Activated CD4-positive, alpha-beta T cell treated with anti-CD3 and anti-CD28 coated beads, Interleukin-2, amount 10 ng/mL, durations not matched to agents 7 days and 5 days (primary cell): ENCODE measurements at places on chromosomes 5 and 9.

DNA sequence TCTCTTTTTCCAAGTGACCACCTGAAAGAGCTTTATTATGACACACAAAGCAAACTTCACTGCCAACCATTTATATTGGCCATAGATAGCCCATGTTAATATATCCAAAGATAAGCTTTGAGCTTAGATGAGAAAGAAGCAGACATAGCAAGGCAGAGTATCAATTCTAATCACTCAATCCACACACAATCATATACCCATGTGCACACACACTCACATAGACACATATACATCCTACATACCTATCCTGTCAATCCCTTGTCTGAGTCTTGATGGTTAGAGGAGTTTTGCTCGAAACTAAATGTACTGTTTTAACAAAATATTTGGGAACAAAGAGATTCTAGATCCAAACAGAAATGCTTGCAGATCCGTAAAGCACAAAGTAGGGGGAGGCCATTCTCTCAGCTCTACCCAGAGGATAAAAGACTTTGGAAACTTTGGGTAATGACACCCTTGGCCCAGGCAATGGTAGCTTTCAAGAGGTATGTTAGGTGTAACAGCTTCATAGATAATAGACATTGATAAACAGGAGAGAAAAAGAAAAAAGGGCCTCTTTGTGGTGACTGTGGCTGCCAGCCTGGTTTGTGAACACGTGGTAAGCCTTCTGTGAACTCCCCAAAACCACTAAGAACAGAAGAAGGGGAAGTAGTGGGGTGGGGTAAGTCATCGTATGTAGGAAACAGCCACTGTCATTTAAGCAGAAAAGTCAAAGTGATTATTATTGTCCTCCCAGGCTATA, 121.6 kb downstream of the TLR4 start:
- peak; percentile 78 for DNase-seq

GRCh38 chr5:30498972-30499371, 694.5 kb upstream of the CDH6 start:
- DNase-seq, result no peak

- DNase-seq, result no peak
Measured at GRCh38 chr5:20347334-20347733, 359.3 kb upstream of the CDH18 start.

GRCh38 chr5:151900891-151901290, 23.8 kb downstream of the GLRA1 start:
- DNase-seq, result no peak

GRCh38 chr5:10778179-10778910, 17.3 kb upstream of the DAP start:
- DNase-seq, result no peak

DNA sequence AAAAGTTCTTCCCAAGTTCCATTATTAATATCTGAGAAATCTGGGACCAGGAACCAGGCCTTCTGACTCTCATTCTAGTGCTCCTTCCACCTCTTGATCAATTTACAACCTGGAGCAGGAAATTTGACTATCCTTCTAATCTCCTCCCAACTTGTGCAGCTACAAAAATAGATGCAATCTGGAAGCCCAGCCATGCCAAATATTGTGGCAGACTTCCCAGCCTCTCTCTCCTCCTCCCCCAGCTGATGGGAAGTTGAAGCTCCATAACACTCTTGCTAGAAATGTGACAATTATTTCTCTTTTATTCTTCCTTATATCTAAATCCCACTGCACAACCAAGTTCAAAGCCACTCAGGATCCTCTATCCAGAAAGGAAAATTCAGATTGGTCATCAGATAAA, 252.1 kb downstream of the SEC61B start:
- DNase-seq, result no peak

GRCh38 chr5:68086857-68087256, 128.7 kb upstream of the PIK3R1 start:
- no peak for DNase-seq

- no peak for DNase-seq
Measured at GRCh38 chr5:22390888-22391287, 462.3 kb downstream of the CDH12 start.

DNA sequence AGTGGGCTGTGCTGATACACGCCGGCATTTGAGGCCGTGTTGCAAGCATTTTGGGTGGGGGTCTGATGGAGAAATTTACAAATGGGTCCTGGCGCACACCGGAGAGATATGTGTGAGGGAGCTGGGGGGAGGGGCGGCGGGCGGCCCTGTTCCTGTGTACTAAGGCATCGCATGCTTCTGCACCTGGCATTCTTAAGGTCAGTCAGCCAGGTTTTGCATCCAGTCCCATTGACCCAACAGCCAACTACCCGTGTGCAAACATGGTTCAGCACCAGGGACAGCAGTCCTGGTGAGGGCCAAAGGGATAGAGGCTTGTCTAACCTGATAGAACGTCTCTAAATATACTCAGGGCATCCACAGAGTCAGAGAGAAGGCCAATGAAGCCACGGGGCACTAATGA, 839 bp downstream of the GABRG2 start:
- DNase-seq, result peak; percentile 10

- no peak for DNase-seq
Measured at GRCh38 chr5:80810425-80810824, 149.7 kb upstream of the RASGRF2 start.

- DNase-seq, result no peak
Measured at GRCh38 chr5:1109542-1110306, 2.1 kb downstream of the SLC12A7 start.

DNA sequence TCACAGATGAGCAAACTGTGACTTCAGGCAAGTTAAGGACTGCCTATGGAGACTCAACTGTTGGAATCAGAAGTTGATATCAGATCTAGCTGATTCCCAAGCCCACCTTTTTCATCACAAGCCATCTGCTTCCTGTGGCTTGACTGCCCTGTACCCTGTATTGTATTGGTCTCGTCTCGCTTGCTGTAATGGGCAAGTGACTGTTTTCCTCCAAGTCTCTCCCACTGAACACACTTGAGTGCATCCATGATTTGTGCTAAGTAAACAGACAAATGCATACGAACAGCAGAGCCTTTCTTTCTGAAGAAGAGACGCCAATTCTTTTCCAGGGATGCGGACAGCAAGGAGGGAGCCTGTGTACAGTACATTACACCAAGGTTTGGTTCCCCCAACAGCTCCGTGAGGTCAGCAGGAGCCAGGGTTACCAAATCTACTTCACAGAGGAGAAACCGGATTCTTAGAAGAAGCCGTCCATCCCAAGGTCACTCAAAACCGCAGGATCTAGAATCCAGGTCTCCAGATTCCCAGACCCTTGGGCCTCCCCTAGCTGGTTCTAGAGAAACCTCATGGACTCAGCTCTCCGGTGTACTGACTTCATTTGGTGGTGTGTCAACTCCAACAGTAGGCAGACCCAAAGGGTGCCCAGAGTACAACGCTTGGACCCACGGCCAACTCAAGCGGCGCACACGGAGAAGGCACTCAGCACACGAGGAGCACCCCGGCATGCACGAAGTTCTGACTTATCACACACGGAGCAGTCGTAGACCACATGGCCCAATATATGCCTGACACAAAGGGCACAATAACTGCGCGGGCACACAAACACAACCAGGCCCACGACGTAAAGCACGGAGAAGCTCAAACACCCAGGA, 1.1 kb downstream of the BAG1 start:
- no peak for DNase-seq

DNA sequence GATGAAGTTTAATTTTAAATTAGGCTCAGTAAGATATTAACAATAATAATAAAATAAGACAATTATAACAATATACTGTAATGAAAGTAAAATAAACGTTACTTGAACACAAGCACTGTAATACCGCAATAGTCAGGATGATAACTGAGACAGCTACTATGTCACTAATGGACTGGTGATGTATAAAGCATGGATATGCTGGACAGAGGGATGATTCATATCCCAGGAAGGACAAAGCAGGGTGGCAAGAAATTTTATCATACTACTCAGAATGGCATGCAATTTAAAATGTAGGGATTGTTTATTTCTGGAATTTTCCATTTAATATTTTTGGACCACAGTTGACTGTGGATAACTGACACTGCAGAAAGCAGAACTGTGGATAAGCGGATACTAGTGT, 196.9 kb downstream of the VPS13A start:
- no peak for DNase-seq

- no peak for DNase-seq
Measured at GRCh38 chr5:93208141-93208751, 372.8 kb downstream of the NR2F1-AS1 start.

GRCh38 chr5:141881886-141882285, 3.7 kb upstream of the PCDH1 start:
- DNase-seq, result peak; percentile 5

- DNase-seq, result no peak
Measured at GRCh38 chr5:146310540-146310939, 28.1 kb upstream of the POU4F3 start.

DNA sequence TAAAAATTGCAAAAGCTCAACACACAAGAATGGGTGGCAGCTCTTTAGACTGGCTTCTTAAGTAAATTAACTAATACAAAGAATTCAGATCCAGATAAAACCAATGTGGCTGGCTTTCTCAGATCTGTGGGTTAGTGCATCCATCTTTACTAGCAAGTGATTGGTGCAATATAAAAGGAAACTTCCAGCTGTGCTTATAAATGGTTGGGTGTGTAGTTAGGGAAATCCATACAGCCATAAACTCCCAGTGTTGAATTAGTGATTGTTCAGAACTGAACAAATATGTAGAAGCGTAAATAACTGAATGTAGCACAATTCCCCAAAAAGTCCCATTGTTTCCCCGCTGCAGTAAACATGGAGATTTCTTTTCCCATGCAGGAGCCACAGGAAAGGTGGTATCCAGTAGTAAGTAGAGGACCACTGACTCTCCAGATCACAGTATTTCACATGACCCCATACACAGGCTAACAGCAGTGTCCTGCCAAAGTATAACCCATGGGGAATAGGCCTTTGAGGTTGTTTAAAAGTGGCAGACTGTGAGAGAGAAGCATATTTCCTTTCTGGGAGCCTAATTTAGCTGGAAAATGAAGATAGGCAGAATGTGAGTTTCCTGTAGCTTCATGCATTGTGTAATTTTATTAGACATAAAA, 173.1 kb upstream of the SLC12A2 start:
- no peak for DNase-seq

DNA sequence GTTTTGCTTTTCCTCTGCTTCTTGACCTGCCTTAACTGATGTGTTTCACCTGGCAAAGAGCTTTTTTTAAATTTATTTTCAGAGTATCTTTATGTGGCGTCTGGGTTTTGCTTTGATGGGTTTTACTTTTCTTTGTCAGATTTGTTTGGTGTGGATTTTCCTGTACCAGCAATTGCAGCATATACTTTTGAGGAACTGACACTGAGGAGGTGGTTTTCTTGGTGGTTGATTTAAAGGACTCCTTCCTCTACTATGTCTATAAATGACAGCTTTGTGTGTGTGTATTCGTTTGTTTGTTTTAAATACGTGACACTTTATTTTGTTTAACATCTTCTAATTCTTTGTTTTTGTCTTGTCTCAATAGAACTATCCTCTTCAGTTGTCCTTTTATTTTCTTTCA, 1071.9 kb upstream of the ARRDC3 start:
- no peak for DNase-seq

- DNase-seq, result no peak
Measured at GRCh38 chr9:85430659-85431338, 311.0 kb downstream of the AGTPBP1 start.

DNA sequence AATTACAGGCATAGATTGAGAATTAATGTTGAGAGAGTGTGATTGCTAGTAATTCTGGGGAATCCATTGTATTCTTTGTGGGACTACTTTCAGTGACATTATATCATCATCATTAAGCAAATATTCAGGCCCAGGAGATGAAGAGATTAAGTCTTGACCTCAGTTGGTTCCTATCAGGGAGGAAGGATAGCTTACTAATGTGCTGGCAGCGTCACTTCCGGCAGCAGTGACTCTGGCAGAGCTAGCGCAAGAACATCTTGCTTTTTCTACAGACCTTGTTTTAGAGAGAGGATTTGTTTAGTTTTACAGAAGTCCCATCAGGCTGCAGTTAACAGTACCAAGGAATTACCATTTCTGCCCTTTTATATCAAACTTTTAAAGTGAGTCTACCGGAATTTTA, 20.3 kb downstream of the OSTF1 start:
- no peak for DNase-seq

GRCh38 chr5:138226910-138227309, 13.8 kb upstream of the CDC23 start:
- no peak for DNase-seq

- no peak for DNase-seq
Measured at GRCh38 chr9:116855881-116856662, 169.0 kb downstream of the TRIM32 start.

- DNase-seq, result no peak
Measured at GRCh38 chr5:124538931-124539330, 207.5 kb downstream of the ZNF608 start.

- no peak for DNase-seq
Measured at GRCh38 chr9:6930827-6931226, 173.1 kb downstream of the KDM4C start.

DNA sequence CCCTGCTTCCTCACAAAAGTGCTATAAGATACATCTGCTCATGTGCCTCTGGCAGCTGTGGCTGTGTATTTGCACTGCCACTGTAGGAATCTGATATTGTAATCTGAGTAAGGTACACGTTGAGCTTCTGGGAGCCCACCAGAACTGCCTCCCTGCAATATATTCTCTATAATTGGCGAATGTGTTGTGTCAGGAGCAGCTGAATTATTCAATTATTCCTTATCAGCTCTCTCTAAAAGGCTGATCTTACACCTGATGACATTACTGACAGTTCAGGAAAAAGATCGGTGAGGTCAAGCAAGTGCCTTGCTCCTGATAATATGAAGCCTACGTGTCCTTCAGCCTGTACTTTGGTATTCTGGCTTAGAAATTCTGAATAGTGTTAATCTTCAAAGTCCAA, 1015.0 kb downstream of the CDH9 start:
- DNase-seq, result no peak

- DNase-seq, result no peak
Measured at GRCh38 chr9:133641396-133641655, 5.2 kb downstream of the DBH start.

DNA sequence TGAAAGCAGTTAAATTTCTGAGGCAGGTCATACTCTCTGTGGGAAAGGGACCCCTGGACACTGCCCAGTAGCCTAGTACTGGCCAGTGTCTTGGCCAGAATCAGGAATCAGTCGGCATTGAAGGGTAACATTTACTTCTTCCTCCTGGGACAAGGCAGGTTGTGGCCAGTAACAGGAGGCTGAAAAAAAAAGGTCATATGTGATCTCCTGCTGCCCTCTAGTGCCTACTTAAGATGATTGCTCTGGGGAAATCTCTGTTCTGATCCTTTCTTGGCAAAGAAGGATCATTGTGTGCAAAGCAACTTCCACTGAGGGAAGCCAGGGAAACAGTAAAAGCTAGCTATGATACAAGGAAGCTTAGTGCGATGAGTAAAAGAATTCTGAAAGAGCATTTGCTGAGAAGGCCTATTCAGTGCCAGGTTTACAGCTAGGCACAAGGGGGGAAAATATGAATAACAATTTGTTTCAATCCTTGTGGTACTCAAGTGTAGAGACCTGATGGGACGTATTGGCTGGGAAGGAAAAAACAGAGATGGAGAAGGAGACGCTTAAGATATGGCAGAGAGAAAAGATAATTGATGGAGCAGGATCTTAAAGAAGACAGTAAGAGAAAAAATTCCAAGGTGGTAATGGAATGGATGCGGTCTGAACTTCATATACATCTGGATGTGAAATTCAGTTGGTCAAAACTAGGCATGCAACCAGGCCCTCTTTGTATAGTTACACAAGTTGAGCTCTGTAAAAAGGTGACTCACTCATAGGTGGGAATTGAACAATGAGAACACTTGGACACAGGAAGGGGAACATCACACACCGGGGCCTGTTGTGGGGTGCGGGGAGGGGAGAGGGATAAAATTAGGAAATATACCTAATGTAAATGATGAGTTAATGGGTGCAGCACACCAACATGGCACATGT, 25.8 kb upstream of the TRIM32 start:
- no peak for DNase-seq
